ENCODE measurements at places on chromosomes 13 and 19.
A peak's percentile ranks its signal among the peaks of the same experiment; 100 is the strongest.

DNA sequence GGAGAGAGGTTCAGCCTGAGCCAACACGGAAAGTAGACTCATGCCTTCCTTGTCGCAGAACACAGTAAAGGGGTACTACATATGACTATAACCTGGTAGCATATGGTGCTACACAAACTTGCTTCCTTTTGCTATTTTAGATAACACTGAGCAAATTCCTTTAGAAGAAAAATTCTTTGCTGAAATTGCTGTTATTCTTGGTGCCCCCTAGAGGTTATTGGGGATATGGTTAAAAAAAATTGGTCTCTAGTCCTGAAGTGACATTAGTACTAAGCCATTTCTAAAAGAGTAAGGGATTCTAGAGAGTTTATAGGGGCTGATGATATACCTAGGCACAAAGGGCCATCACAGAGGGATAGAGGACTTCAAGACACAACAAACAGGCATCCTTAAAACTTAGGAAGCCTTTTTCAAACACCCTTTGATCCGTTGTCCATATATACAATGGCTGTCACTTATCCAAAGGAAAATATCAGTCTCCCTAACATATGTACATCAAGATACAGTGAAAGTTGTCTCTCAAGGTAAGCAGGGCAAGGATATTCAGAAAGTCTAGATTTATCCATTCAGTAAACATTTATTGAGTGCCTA lies 13.9 kb upstream of the HS6ST3 start:
- no peak for DNase-seq

- DNase-seq, result no peak
Measured at GRCh38 chr19:45218911-45219743, 26.1 kb downstream of the EXOC3L2 start.

- DNase-seq, result no peak
Measured at GRCh38 chr19:13932911-13933393, 5.3 kb downstream of the PODNL1 start.

DNA sequence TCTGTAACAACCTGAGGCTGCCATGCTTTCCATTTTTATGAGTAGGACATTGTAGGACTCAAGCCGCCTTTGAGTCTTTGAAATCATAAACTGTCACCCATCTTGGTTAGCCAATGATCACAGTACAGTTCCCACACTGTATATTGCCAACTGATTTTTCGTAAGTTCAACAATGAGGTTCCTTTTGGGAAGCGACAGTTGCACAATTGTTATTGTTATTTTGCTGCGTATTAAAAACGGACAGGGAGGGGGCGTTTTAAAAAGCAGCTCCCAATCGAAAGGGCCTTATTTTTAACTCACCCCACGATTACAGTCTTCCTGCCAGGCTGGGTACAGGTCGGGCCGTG lies 601 bp downstream of the SLC46A3 start:
- DNase-seq, result no peak

- peak; percentile 63 for DNase-seq
Measured at GRCh38 chr19:5967994-5968430, 9.9 kb downstream of the RANBP3 start.

DNA sequence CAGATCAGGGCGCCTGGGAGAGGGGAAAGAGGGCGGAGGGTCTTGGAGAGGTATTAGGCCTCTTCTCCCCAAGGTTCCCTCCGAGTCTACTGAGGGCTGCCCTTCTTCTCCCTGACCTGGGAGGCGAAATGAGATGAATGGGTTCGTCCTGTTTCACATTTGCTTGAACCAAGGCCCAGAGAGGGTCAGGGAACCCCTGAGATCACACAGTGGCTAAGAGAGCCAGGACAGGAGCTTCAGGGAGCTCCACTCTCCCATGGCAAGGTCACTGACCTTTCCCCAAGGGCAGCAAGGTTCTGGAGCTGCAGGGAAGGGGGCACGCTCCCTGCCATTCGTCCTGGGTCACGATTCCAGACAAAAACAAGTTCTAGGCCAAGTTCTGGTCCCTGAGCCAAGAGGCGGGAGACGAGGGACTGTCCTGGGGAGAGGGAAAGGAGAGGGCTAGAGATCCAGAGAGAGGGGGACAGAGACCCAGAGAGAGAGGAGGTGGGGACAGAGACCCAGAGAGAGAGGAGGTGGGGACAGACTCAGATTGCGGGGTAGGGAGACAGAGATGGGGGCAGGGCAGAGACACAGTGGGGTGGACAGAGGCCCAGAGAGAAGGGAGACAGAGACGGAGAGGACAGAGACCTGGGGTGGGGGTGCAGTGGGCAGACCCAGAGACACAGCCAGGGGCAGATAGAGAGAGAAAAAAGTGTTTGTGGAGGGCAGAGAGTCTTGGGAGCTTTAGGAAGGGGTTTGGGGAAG lies 541 bp downstream of the ASPDH start:
- peak; percentile 26 for DNase-seq

DNA sequence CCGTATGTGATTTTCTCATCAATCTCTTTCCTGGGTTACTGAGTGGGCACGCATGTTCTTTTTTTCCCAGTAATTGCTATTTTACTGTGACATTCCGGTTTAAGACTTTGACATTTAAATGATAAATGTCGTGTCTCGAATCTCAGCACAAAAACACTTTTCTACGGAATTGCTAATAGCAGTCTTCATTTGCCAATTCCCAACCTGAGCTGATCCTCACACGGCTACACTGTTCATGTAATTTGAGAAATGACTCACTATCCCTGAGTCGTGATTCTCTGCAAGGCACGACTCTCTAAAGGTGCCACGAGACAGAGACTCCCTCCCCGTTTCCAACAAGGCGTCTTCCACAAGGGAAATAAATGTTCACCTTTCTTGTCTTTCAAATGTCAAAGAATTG lies 88.7 kb upstream of the USP29 start:
- no peak for DNase-seq

- DNase-seq, result no peak
Measured at GRCh38 chr19:4933528-4933927, 24.2 kb downstream of the UHRF1 start.

DNA sequence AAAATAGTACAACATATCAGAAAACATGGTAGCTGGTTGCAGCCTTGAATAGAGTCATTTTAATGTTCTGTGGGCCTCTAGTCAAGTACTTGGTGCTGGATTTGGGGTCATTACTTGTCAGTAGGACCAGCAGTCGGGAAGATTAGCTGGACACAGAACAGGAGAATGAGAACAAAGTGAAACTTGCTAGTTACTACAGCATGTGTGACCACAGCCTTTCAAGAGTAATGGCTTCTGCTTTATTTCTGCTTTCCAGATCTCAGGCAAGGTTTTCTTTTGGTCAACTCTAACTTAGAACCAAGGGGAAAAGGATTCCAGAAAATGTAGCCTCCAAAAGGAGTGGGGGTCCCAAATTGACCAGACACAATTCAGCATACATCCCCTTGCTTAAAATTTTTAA lies 17.1 kb upstream of the VWA8 start:
- DNase-seq, result no peak

GRCh38 chr19:54207676-54207982 lies 7.0 kb downstream of the RPS9 start:
- DNase-seq, result no peak

DNA sequence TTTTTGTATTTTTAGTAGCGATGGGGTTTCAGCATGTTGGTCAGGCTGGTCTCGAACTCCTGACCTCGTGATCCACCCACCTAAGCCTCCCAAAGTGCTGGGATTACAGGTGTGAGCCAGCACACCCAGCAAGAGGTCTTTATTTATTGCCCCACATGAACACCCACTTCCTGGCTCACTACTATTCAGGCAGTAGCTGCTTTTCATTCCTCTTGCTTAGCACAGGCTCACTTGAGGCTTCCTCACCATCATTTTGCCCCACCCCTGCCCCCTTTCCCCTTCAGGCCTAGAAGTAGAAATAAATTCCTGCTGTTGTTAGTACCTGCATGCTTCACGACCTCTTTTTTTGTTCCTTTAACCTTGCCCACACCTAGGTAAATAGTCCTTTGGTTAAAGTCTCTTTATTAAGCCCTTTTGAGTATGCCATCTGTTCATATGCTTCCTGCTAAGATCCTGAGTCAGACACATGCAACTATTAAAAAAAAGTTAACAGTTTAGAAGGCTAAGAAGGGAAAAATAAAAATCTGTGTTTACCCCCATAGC lies 33.5 kb upstream of the ITM2B start:
- no peak for DNase-seq

DNA sequence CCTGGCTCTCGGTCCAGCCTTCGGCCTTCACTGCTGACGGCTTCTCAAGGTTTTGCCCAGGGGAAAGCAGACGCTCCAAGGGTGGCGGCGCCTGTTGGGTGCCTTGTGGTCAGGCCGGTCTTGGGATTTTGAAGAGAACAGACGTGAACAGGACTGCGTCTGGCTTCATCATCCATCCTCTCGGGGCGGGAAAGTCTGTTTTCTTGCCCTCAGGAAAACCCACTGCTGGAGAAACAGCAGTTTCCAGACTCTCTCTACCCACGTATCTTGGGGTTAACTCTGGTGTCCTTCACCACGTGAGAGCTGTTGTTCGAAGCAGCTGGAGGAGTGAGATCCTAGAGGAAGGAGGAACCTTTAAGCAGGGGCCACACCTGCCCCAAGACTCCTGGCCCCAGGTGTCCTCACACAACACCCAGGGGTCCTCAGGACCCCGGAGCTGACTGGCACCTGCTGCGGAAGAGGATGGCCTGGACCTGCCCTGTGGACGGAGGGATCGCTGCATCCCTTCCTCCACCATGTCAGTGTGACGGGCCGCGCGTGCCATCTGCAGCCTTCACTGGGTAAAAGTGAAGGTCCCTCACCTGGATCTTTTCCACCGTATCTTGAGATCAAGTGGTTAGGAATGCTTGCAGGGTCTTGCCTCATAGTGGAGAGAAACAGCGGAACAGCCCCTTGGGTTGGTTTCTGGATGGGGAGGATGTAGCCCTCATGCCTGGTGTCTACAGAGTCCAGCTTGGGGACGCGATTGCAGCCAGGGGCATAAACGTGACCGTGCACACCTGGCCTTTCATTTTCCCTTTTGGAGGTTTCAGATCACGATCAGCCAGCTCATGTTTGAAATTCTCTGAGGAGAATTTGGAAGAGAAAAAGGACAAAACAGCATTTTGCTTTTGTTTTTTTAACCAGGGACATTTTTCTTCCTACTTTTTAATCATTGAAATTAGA lies 69.5 kb upstream of the MCF2L start:
- no peak for DNase-seq

DNA sequence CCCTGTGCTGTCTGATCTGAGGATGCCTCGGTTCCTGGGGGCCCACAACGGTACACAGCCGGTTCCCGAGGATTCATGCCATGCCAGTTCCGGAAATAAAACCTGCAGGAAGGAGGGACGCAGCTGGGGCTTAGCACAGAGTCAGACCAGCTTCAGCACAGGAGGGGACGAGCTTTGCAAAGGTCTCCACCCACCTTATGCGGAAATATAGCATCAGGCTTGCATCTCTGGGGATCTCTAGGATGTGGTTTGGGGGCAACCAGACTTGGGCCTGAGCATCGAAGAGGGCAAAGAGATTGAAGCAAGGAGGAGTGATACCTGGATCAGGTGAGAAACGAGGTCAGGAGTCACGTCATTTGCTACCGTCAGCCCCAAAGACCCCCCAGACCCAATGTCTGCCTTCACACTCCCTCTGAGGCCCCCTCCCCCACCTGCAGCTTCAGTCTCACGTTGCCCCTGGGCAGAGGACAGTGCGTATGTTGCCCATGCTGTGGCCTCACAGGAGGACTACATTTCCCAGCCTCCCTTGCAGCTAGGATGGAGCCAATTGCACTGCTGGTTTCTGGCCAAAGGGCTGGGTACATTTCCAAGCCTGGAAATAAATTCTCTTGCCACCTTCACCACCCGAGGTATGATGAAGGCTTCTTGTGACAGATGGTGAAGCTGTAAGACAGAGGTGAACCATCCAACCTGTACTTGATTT lies 12.1 kb downstream of the TYK2 start:
- DNase-seq, result no peak

DNA sequence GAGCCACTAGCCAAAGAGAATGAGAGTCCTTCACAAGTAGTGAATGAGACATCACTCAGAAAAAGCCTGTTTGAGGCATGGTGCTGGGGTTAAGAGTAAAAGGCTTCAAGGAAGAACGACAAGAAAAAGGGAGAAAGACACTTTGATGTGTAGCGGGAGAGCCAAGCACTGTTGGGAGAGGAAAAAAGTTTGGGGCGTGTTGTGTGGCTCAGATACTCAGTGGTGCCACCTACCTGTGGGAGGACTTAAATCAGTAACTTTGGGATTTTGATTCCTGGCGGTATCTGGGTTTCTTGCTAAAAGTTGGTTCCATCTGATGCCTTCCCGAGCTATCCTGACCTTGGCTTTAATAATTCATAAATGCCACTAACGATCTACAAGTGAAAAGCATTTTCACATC lies 12.3 kb downstream of the ELSPBP1 start:
- DNase-seq, result no peak

- DNase-seq, result peak; percentile 75
Measured at GRCh38 chr19:43798546-43799409, 3.5 kb downstream of the LYPD5 start.

DNA sequence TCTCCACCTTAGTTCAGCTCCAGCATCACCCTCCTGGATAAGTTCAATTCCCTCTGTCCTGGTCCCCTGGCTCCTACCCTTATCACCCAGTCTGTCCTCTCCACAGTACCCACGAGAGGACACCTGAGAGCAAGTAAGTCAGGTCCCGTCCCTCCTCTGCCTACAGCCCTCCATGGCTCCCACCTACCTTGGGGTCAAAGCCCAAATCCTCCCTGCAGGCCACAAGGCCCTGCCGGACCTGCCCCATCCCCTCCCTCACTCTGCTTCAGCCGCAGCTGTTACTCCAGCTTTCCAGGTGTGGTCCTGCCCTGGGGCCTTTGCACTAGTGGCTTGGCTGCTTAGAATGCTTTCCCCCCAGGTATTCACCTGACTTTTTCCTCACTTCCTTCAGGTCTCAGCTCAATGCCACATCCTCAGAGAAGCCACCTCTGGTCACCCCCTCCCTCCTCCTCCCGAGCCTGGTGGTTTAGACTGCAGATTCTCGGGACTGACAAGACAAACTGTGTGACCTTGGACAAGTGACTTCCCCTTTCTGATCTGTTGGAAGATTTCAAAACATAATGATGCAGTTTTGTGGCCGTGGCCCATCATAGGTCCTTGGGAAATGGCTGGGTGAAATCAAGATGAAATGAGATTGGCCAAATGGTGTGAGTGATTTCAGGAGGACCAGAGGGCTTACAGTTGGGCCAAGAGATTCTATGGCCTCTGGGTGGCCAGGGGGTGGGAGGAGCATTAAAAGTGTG lies 3.6 kb downstream of the TUBB4A start:
- no peak for DNase-seq

DNA sequence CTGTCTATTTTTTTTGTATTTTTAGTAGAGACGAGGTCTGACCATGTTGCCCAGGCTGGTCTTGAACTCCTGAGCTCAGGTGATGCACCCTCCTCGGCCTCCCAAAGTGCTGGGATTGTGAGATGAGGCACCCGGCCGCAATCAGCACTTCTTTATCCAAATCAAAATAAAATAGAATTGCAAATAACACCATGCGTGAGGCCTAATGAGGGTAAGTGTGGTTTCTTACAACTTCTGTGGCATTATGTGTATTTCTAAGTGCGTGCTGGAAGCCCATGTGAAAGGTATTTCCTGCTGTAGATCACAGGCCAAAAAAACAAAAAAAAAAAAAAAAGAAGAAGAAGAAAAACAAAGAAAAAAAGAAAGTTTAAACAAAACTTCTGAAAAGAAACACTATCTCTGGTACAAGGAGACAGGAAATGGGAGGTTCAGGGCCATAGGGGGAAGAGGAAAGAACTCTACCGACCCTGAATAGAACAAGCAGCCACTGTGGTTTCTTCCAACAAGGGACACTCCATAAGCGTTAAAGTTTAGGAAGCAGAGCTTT lies 3.0 kb upstream of the GRAMD1A start:
- DNase-seq, result no peak

Data from dorsolateral prefrontal cortex (tissue), 122 donors.